ENCODE measurements at places on chromosomes 6 and 20. TPM values are rescaled to one million over a fixed set of nuclear protein-coding genes. Genes with fewer than 3 reads are reported as not detected.

The OXT gene
- total RNA-seq: 0.92 TPM

The OR2B6 gene
- not detected for total RNA-seq

The EPHA7 gene
- total RNA-seq: 19.2 TPM

DNA sequence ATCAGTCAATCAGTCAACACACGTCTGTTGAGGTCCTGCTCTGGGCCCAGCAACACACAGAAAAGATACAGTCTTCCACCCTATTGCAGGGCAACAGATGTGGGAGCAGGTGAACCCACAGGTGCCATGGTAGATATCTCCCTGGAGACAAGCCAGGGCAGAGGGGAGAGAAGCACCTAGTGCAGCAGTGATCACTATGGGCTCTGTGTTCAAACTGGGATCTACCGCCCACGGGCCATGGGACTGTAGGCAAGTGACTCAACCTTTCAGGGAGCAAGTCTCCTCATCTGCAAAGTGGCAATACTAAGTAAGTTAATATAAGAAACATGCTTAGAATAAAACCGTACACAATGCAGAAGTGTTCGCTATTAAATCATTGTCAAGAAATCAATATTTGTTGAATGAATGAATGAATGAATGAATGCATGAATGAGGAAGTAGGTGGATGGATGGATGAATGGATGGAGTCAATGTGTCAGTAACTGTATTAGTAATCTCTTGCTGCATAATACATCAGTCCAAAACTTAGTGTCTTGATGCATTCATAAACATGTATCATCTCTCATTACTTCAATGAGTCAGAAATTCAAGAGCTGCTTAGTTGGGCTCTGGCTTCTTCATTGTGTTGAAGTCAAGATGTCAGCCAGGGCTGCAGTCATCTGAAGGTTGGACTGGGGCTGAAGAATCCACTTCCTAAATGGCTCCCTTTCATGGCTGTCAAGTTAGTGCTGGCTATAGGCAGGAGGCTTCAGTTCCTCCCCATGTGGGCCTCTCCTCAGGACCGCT, 31.9 kb upstream of the NFATC2 start:
- DNase-seq: no peak

DNA sequence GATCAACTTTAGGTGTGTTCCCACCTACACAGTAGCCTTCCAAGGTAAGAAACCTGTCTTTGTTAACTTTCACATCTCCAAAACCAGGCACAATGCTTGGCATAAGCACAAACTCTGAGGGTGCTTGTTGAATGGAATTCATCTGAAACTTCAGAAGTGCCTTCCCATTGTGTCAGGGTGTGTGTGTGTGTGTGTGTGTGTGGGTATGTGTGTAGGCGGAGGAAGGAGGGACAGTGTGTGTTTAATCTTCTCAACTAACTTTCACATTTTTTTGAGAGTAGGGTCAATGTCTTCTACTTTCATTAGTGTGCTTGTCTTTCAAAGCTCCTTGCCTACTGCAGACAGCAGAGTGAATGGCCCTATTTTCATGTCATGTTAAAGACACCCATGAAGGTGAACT, 45.6 kb downstream of the PDE7B start:
- DNase-seq: no peak

GRCh38 chr6:41511443-41512060, 34.6 kb upstream of the FOXP4 start:
- DNase-seq: no peak

DNA sequence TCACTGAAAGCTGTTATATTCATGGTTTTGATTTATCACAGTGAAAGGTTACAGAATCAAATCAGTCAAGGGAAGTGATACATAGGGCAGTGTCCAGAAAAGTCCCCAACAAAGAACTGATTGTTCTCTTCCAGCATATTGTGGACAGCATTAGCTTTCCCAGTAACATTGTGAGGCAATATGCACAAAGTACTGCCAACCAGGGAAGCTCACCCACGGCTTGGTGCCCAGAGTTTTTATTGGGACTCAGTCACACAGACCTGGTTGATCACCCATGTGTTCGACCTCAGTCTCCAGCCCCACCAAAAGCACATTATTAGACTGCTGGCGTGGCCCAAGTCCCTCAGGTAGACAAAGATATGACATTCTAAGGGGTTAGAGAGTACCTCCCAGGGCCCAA, 76.0 kb downstream of the LCA5 start:
- DNase-seq: no peak

GRCh38 chr20:53735536-53736050, 142.0 kb upstream of the ZNF217 start:
- DNase-seq: peak; percentile 74

GRCh38 chr6:149271348-149272340, 45.9 kb upstream of the TAB2 start:
- no peak for DNase-seq

DNA sequence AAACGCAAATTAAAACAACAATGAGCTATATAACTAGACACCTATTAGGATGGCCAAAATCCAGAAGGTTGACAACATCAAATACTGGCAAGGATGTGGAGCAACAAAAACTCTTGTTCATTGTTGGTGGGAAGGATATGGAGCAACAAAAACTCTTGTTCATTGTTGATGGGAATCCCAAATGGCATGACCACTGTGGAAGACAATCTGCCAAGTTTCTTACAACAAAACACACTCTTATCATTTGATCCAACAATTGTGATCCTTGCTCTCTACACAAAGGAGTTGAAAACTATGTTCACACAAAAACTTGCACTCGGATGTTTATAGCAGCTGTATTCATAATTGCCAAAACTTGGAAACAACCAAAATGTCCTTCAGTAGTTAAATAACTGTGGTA, 61.8 kb upstream of the LAMA2 start:
- no peak for DNase-seq

All from hepatocyte (in vitro differentiated cells).